Smooth muscle cell of the brain vasculature (primary cell): ENCODE measurements at places on chromosomes 1 and 21.

DNA sequence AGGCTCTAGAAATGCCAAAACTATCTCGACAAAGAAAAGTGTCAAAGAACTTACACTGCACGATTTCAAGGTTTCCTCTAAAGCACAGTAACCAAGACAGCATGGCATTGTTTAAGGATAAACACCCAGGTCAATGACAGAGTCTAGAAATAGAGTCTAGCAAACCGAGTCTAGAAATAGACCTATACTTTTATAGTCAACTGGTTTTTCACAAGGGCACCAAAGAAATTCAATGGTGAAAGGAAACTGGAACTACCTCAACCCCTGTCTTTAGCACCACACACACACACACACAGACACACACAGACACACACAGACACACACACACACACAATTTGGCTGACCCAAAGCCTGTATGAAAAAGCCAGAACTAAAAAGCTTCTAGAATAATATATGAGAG, 67.1 kb upstream of the PGBD5 start:
- DNase-seq: no peak

- DNase-seq: no peak
Observed at GRCh38 chr1:77553568-77554291, 128.7 kb downstream of the ZZZ3 start.

DNA sequence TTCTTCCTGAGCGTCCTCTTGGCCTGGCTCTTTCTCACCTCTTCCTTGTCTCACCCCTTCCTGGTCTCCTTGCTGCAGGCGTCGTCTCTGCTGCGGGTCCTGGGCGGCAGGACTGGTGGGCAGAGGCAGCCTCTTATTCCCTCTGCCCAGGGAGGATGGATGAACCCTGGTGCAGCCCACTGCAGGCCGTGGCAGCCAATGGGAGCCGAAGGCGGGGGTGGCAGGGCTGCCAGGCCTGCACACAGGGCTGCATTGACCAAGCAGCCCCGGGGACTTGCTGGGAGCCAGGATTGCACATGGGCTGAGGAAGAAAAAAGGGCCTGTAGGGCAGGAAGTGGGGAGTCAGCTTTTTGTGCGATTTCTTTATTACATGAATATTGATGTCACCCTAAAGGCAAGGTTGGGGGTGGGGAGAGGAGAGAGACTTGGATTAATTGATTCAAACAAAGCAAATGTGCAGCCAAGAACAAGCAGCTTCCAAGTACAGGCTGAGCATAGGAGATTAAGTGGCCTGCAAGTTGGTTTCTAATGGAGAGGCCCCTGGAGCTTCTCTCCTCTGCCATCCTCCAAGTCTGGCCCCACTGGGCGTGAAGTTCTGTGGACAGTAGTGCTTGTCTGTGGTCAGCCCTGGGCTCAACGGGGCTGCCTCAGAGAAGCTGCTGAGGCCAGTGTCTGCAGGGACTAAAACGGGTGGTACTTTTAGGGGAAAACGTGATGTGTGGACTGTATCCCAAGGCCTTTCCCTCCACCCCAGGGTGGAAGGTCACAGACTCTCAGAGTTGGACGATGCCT, at the start of gene S100B:
S100B (minus strand) TSS at position 108 of the 792 bp plus-strand sequence. CDS start 2,667 bp downstream, outside the sequence.
- DNase-seq: no peak

- no peak for DNase-seq
Observed at GRCh38 chr1:86940599-86940998, 26.2 kb downstream of the HS2ST1 start.

DNA sequence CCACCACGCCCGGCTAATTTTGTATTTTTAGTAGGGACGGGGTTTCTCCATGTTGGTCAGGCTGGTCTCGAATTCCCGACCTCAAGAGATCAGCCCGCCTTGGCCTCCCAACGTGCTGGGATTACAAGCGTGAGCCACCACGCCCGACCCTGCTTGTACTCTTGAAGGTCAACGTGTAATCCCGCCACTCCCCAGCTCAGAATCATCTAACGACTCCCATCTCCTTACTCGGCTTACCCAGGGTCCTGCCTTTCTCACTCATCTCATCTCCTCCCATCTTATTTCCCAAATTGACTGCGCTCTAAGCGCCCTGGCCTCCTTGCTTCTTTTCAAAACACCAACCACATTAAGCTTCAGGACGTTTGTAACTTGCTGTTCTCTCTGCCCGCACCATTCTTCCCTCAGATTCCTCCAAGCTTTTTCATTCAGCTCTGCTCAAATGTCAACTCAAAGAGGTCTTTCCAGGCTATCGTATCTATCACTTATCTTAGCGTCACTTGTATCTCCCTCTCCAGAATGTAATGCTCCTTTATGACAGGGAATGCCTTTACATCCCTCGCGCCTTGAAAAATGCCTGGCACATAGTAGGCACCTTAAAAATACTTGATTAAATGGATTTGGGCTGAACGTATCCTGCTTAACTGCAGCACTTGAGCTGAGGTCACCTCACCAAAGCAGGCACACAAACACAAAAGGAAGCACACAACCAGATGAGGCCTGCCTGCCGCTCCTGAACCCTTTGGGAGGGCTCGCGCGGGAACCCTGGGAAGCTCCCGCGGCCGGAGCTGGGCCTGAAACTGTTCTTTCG, 1.4 kb upstream of the USP1 start:
- DNase-seq: peak; percentile 26
